ENCODE measurements at places on chromosomes 12 and 14.

- DNase-seq: peak; percentile 27
These were observed 7.9 kb downstream of the IFFO1 start for GRCh38 chr12:6547987-6548386.

GRCh38 chr12:106228320-106228710 lies 19.5 kb downstream of the CKAP4 start:
- DNase-seq: no peak

GRCh38 chr12:78359520-78359919 lies 505.1 kb upstream of the SYT1 start:
- no peak for DNase-seq

DNA sequence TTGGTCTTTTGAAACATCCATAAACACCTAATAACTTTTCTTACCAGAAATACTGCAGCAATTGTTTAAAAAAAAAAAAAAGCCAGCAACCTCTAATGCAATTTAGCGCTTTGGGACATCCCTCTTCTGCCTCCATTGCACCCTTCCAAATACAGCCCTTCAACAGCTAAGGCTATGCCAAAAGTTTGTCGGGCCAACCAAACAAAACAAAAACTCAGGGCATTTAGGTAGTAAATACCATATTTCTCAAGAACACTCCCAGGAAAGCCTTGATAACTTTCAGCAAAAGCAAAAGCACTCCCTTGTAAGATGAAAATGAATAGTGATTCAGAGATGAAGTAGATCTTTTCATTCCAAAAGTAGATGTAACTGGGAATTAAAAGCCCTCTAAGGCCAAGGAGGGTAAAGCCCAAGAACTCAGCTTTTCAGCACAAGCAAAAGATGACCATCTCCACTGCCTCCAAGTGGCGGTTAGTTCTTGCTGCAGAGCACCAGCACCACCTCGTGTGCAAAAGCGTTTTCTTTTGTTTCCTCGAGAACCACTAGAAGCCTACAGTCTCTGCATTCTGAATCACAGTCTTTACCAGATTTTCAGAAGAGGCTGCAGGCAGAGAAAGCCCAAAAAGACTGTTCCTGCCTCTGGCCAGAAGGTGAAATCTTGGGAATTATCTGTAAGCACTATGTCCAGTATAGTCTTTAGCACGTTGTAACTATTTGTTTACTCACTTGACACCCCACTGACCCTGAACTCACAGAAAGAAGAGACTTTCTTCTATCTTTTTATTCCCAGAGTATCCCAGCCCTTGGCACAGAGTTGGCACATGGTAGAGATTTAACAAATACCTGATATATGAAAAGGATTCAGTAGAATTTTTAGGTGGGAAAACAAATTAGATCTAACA lies 53.1 kb downstream of the SIX6 start:
- DNase-seq: peak; percentile 83

DNA sequence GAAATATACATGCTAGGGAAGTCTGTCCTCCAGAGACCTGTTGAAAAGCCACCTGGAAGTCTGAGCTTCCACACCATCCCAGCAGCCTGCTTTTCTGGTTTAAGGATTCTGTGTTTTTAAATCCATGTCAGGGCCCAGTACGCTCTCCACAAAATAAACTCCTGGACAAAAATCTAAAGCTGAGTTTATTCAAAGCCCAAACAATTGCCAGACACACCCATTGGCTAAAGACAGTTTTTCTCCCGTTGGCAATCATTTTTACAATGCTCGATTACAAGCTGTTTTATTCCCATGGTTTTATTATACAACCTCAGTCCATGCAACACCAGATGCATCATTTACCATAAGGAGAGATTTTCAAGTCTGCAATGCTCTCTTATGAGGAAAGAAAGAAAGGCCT lies 94.5 kb downstream of the MYRFL start:
- DNase-seq: no peak

DNA sequence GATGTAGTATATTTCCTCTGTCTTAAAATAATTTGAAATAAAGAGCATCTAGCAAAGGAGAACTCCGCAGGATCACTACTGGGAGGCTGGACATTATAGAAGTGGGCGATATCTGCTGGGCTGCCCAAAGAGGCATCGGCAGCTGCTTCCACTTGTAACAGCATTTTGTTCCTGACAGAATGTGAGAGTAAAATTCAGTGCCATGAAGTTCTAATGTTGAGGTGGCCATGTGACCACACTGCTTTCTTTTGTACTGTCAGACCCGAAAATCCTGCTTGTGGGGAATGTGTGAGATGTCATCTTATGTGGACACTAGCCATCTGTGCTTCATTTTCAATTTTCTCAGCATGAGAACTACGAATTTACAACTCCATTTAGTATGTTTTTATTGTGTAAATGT lies 151.9 kb downstream of the ACSS3 start:
- no peak for DNase-seq

DNA sequence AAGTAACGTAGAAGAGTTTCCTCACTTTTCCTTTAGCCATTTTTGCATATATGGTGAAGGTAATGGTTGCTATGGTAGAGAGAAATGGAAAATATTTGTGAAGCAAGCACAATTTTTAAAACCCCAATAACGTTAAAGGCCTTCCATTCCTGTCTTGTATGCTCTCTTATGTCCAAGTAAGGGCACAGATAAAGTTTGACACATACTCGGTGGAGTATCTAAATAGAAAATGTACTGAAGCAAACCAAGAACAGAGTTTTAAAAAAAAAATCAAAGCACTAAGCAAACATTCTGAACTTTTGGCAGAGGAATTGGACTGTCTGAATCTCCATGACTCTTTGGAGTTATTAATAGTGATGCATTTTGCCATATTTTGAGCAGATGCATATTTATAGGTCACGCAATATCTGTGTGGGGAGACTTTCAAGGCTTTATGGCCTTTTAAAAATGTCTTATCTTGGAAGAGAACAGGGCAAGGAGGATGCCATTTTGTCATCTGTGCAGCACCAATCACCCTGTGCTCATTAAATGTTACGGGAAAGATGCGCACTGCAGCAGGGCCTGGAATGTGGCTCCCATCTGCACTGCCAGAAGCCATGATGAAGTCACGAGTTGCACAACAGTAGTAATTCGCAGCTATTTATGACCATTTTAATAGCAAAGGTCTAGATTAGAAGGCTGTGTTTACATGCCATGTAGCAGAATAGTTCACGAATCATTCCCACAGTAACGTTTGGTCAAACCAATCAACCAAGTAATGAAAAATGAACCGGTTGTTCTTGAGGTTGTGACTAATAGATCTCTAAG lies 23.3 kb upstream of the AMIGO2 start:
- no peak for DNase-seq

DNA sequence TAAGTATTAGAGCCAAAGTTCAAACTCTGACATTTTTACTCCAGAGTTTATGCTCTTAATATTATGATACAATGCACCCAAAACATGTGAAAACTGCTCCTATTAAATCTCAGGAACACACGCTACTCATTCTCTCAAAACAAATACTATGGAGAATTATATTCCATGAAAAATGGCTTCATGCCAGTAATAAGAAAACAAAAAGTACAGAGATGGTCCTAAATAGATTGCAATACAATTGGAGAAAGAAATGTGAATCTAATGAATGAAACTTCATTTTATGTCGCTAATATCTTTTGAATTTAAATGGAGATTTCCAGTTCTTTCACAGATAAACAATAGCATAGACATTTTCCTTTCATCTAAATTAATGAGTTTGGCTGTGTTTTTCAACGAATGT lies 384.3 kb downstream of the ADAMTS20 start:
- no peak for DNase-seq

DNA sequence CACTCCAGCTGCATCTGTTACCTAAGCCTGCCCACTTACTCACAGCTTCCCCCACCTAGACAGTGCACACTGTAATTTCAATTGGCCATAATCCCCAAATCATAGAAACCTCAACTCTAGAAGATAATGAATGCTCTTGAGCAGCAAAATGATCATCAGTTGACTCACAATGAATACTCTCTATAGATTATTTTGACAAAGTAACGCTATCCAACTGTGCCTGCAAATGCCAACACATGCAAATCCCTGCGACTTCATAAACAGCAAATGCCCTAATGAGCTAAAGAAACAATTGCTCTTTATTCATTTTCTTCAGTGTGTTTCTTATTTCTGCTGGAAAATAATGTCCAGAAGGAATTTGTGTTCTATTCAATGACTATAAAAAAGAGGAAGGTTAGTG lies 319.5 kb downstream of the PAWR start:
- no peak for DNase-seq

DNA sequence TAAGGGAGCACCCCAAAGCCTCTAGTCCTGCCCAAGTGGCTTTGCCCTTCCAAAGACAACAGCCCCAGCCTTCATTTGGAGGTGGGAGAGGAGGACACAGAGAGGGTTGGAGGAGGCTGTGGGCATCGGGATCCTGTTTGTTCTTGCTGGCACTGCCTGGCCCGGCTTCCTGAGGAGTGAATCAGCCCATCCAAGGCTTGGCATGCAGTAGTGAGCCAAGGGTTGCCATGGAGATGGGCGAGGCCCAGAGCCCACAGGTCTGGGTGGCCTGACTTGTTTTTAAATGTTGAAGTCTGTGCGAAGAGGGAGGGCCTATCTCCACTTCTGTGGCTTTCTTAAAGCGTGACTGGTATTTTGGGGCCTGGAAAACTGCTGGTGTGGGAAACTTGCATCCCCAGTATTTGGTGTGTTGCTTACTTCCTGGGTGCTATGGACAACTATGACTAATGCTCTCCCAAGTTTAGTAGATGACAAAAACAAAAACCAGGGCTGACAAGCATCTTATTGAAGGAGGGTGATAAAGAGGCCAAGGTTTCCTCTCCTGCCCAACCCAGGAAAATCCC lies 15.8 kb downstream of the CD9 start:
- DNase-seq: peak; percentile 80

DNA sequence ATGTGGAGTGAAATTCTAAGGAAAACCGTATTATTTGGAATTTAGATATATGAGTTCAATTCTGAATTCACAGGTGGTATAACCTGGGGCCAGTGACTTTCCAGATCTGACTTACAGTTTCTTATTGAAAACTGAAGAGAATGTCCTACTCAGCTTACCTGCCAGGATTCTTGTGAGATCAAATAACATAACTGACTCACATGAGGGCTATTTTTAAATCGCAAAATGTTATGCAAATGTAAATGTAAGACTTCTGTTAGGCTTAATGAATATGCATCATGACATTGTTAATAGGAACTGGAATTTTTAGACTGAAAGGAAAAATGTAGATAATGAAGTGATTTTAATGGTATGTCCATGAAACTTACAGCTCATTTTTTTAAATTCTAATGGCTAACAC lies 1142.1 kb downstream of the FLRT2 start:
- DNase-seq: no peak

- no peak for DNase-seq
These were observed 9.2 kb downstream of the FOXN3 start for GRCh38 chr14:89407856-89408255.

DNA sequence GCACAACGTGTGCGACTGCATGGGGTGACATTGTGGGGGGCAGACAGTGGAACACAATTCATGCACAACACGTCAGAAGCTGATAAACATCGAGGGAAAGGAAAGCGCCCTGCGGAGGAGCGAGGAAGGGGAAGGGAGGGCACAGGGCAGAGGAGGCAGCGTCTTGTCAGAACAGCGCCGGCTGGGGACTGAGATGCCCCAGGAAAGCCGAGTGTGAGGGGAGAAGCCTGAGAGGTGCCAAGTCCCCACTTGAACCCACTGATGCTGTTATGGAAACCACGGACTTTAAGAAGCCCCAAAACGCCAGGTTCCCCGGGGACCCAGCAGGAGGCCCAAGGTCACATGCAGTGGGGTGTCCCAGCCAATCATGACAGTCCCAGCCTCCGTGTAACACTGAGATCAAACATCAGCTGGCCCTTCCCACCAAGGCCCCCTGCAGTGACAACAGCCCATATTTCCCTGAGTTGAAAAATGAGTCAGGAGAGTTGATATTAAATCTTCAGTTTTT lies 70.0 kb downstream of the GALNT9 start:
- no peak for DNase-seq

- DNase-seq: no peak
These were observed 481.4 kb downstream of the MDGA2 start for GRCh38 chr14:47194055-47194454.

DNA sequence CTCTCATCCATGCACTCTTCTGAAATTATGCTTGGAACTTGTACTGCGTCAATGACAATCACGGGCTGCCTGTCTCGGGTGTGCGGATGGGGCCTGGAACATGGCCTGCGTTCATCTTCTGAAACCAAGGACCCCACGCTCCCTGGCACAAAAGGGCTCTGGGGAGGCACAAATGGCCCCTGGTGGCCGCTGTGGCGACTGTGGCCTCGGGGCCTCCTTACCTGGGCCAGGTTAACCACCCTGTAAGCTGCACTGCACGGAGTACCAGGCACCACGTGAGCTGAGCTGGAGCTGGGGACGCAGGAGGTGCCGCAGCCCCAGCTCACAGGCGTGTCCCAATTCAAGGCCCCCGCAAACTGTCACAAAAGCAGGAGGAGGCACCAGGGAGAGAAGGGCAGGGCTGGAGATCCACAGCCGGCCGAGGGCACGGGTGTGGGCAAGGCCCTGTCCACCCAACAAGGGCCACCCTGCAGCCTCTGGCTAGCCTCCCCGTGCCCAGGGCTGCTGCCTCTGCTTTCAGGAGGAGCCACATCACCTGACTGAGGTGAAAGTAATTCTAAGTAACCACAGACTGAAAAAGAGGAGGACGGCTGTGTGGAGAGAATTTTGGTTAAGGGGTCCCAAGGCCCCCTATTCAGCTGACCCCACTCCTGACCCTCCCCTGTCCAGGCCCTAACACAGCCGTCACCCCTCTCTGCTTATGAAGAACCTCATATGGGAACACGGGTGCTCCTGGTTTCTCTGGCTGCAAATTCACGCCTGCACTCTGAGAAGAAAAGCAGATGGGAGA lies 61.1 kb upstream of the GALNT9 start:
- no peak for DNase-seq

DNA sequence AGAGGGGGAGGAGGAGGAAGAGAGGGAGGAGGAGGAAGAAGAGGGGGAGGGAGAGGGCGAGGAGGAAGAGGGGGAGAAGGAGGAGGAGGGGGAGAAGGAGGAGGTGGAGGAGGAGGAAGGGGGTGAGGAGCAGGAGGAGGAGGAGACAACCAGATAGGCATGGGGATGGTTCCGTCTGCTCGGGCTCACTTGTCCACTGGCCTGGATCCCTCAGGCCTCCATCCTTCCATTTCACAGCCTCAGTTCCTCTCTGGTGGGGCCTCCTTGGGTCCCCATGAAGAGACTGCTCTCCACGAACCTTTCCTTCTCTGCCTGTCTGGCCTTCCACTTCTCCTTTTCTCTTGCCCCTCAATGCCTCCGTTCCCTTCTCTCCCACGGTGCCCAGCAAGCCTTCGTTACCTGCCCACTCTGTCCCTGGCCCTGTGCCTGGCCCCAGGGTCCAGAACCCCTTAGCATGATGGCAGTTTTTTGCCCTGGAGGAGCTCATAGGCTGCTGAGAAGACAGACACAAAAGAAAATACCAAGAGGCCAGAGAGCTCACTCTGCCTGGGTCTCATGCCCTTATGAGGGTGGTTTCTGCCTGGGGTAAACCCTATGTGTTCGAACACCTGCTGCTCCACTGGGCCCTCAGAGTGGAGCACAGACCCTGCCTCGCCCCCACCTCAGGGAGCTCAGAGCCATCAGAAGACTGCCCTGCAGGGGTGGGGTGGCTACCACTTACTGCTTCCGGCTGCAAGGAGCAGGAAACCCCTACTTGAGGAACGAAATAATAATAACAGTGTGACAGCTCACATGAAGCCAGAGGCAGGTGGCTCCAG lies 11.7 kb upstream of the CACNA2D4 start:
- DNase-seq: peak; percentile 21

- DNase-seq: peak; percentile 23
These were observed 10.5 kb upstream of the SELPLG start for GRCh38 chr12:108643941-108644810.

GRCh38 chr14:75295491-75296345 lies 17.1 kb downstream of the FOS start:
- DNase-seq: peak; percentile 91

- DNase-seq: no peak
These were observed 133.4 kb downstream of the DICER1 start for GRCh38 chr14:95023886-95024285.

Data from H9 (cell line).